ENCODE measurements at places on chromosomes 6 and 20.

DNA sequence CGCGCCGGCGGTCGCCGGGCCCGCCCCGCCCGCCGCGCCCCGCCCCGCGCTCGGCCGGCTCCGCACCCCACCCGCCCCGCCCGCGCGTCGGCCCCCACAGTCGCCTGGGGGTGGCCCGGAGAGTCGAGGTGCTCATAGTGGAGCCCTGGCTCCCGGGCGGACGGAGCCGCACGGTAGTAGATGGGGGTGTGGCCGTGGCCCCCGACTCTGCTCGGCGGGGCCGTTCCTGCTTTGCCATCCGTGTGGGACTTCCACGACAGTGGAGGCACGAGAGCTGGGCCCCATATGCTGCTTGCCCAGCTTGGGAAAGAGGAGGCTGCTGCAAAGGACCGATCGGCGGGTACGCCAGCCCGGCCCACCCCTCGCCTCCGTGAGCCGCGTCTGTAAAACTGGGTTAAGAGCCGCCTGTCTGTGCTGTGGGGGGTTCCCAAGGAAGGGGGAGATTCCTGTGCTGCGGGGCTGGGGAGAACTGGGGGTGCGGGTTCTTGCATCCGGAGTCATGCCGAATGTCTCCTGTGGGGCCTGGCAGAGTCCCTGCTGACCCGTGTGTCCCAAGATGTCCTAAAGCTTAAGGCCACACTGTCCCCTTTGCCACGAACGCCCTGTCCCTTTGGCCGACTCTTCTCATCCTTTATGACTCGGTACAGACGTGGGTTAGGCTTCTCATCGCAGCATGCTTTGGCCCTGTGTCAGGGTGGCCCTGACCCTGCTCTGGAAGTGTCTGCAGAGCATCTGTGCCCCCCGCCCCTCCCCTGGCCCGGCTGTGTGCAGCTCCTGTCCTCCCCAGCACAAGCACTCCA is at the start of gene OPRL1:
Gene OPRL1, plus strand, starts transcription at position 70 of the 800 bp plus-strand sequence. CDS start 12,639 bp downstream, outside the sequence.
- no peak for DNase-seq

GRCh38 chr6:52984247-52984646 is 10.8 kb downstream of the GSTA4 start:
- peak; percentile 33 for DNase-seq

- DNase-seq = no peak
Measured at GRCh38 chr6:96058082-96058481, 42.3 kb downstream of the FUT9 start.

- DNase-seq = no peak
Measured at GRCh38 chr6:49499623-49500022, at the start of gene GLYATL3. GLYATL3 (plus strand) TSS chr6:49499923; CDS start chr6:49511991, 12,068 bp downstream.

DNA sequence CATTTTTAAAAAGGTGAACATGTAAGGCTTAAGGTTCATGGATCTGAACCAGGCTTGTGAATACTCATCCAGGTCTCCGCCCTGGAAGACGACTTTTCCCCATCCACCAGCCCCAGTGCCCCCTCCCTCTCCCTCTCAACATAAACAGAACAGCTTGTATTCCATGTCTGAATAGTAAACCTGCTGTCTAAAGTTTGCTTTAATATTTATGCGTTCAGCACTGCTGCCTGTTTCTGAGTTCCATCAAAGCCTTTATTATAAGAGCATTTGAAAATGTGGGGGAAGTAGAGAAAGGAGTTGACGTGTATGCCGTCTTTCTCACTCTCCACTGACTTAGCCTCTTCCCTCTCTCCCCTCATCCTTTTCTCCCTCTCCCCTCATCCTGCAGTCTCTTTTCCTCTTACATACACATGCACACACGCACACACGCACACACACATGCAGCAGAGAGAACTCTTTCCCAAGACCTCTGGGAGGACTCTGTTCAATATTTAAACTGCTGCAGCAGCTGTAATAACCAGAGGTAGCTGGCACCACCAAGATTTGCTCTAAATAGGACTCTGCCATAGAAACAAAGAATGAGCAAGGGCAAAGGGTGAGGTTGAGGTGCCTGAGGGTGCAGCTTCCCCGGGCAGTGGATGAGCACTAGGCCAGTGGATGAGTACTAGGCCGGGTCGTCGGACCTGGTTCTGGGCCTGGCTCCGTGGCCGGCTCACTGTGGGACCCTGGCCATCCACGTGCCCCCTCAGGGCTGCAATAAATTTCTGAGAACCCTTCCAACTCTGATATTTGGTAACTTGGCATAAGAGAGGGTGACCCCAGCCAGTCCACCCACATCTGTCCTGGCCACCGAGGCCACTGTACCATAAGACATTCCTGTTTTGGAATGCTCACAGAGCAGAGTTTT is 35.4 kb upstream of the VSTM2L start:
- DNase-seq = no peak

DNA sequence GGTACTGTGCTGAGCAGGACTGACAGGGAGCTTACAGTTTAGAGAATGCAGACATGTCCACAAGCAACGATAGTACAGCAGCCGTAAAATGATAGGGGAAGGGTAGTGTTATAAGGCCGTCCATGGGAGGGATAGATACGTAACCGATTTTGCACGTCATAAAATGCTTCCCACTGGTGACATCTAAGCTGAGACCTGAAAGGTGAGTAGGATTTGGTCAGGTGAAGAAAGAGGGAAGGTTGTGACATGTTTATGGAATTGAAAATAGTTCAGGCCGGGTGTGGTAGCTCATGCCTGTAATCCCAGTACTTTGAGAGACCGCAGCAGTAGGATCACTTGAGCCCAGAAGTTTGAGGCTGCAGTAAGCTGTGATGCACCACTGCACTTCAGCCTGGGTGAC is 25.6 kb downstream of the SNX9 start:
- DNase-seq = no peak

DNA sequence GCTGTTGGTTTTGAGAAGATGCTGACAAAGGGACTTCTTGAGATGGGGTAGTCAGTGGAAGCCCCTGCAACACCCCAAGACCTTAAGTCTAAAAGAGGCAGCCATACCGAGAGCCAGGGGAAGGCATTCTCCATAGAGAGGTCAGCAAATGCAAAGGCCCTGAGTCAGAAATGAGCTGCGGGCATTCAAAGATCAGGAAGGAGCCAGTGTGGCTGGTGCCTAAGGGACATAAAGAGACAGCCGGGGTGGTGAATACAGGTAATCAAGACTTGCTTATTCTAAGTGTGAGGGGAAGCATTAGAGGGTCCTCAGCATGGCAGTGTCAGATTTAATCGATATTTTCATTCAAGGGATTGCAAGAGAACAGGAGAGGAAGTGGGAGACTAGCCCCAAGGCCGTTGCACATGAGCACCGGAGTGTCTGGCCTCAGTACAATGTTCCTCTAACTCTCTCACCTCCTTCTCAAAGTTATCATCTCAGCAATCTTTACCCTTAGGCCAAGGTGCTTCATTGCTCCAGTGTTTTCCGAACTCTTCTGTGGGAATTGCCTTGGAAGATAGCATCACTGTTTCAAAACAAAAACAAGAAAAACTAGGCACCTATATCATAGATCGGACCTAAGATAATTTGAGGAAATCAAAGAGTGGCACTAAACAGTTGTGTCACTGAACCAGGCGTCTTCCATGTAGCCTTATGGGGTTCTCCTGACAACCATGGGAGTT is 173.2 kb downstream of the DOK5 start:
- no peak for DNase-seq

DNA sequence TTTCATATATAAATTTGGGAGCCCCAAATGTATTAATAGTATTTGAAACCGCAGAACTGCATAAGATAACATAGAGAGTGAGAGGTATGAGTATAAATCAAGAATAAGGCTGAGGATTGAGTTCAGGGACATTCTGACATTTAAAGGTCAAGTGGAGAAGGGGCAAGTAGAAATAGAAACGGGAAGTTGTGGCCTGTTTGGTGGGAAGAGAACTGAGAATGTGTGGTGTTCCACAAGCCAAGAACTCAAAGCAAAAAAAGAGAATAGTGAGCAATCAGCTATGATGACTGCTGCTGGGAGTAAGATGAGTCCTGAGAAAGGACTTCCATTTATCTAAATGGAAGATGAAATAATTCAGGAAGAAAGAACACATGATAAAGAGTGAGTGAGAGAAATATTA is 418.4 kb downstream of the CD109 start:
- DNase-seq = no peak

DNA sequence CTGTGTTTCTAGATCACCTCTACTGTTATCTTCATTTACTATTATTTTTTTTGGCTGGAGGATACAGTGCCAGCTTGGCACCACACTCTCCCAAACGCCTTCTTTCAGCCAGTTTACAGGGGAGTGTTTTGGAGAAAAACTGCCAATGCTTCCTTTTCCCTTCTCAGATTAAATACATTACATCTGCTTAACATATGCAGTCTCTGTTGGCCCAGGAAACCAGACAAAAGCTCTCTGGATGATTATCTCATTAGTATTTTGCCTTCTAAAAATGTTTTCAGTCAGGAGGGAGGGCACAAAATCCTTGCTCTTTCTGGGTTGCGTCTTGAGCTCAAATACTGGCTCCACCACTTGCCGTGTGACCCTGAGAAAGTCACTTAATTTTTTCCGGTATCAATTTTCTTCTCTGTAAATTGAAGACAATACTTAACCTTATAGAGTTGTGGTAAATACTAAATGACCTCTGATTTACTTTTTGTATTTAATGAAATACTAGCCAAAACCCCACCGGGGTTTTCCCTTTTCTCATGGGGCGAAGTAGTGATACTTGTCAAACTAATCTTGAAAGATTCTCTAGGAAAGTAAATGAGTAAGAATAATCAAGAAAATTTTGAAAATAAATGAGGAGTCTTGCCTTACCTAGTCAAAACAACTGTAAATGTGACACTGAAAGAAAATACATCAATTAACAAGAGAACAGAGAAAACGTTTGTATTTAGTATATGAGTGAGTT is 146.2 kb downstream of the MMS22L start:
- DNase-seq = no peak

DNA sequence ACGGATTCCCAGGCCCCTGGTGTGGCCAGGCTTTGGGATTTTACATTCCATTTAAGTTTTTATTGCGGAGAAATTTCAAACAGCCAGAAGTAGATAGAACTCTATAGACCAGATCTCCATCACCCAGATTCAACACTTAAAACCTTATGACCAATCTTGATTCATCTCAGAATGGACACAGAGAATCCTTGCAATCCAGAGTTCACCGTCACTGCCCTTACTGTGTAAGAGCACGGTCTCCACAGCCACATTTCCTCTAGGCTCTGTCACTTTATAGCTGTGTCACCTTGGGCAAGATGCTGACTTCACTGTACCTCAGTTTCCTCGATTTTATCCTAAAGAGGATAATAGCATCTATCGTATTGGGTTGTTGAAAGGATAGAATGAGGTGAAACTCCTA is 979 bp downstream of the ZNF133 start:
- no peak for DNase-seq

- DNase-seq = no peak
Measured at GRCh38 chr20:45850926-45851325, 6.3 kb downstream of the ACOT8 start.

DNA sequence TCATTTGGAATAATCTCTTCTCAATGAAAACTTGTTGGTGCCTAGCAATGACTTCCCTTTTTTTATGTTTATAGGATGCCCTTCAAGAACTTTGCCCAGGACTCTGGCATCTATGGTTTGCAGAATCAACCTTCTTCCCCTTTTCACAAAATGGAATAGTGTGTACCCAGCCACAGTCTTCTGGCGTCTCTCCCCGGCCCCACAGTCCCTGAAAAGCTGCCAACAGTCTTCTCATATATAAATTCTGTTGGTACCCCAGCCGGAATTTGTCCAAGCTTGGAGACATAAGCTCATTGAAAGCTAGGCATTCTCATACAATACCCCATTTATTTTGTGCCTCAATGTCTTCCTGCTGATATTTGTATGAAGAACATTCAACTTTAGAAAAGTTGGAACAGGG is 26.4 kb upstream of the MCM3 start:
- no peak for DNase-seq

GRCh38 chr6:19578481-19578880 is 258.7 kb upstream of the ID4 start:
- DNase-seq = no peak

- DNase-seq = peak; percentile 8
Measured at GRCh38 chr6:88238065-88238464, 71.9 kb upstream of the CNR1 start.

DNA sequence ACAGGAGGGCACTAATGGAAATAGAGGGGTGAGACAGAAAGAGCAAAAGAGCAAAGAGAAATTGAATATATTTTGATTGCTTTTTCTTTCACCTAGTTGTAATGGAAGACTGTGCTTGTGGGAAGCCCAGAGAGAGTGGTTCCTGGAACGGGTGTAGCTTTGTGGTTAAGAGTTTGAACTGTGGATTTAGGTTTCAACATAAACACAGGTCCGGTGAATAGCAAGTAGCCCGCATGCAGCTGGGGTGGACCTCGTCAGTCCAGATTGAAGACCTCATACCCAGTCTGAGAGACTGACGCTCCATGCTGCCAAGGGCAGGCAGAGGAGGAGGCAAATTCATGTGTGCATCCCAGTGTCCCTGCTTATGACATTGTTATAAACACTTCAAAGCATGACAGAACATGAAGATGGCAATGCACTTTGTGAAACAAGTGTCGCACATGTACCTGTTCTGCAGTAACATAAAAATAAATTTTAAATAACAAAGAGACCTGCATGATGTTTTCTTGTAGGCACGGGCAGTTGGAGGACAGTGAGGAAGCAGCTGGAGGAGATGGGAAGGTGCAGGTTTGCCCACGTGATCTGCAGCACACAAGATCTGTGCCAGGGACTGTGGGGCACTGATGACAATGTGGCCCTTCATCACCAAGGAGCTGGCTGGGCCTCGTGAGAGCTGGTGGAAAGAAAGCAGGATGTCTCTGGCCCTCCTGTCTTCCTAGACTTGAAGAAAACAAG is 220.5 kb upstream of the SSTR4 start:
- no peak for DNase-seq

DNA sequence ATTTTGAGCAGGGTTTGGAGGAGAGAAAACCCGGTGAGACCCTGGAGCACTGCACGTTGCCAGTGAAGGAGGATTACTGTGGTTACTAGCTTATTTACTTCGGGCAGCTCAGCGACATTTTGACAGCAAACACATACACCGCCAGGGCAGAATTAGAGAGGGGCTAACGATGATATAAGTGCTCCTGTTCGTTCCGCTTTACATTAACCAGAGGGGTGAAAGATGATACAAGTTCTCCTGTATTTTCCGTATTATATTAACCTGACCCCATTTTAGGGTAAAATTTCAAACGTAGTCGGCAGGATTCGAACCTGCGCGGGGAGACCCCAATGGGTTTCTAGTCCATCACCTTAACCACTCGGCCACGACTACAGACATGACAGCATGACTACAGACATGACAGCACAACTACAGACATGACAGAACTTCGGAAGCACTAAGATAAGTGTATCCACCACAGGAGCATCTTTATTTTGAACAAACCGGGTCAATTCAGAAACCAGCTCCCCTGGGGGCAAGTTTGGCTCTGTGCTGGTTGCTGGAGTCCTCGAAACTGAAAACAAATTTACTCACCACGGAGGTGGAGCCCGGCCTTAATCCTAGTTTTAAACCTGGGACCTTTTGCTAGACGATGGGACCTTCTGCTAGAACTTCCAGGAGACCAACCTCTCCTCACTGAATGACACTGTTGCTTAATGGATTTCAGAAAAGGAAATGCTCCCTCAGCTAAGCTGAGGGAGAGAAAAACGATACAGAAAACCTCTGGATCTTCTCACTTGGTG is 80.4 kb upstream of the ZNF184 start:
- peak; percentile 80 for DNase-seq

- DNase-seq = peak; percentile 45
Measured at GRCh38 chr6:150448221-150448620, 79.4 kb downstream of the IYD start.

Data from mammary epithelial cell (primary cell).